ENCODE measurements at places on chromosomes 7 and 10. TPM values are rescaled to one million over a fixed set of nuclear protein-coding genes. Genes with fewer than 3 reads are reported as not detected.

EPO gene
- total RNA-seq = not detected

ANXA7 gene
- 105 TPM for total RNA-seq

TIMM23 gene
- 44.8 TPM for total RNA-seq

ZDHHC16 gene
- 42.0 TPM for total RNA-seq

LIPK gene
- not detected for total RNA-seq

IDI2 gene
- not detected for total RNA-seq

OR6B1 gene
- not detected for total RNA-seq

CDNF gene
- 2.6 TPM for total RNA-seq

BTBD16 gene
- total RNA-seq = not detected

WNT2 gene
- total RNA-seq = 0.20 TPM

SAMD9 gene
- 11.8 TPM for total RNA-seq

MYL10 gene
- not detected for total RNA-seq

FBXO24 gene
- total RNA-seq = 0.13 TPM

LRWD1 gene
- total RNA-seq = 26.1 TPM

IGF2BP3 gene
- total RNA-seq = 77.8 TPM

ZCCHC24 gene
- 33.8 TPM for total RNA-seq

NPFFR1 gene
- total RNA-seq = not detected

NFE2L3 gene
- 3.0 TPM for total RNA-seq

FLNC gene
- 324 TPM for total RNA-seq

FAM25G gene
- not detected for total RNA-seq

MLXIPL gene
- 0.39 TPM for total RNA-seq

IL6 gene
- 62.2 TPM for total RNA-seq

SUN3 gene
- total RNA-seq = not detected

BAG3 gene
- 19.3 TPM for total RNA-seq

ZEB1 gene
- 65.2 TPM for total RNA-seq

ADAM12 gene
- total RNA-seq = 120 TPM

CTTNBP2 gene
- 1.2 TPM for total RNA-seq

ZNF12 gene
- total RNA-seq = 19.5 TPM

VPS37D gene
- 5.7 TPM for total RNA-seq

LRRN3 gene
- total RNA-seq = 7.4 TPM

MPP7 gene
- 0.92 TPM for total RNA-seq

NPC1L1 gene
- 0.07 TPM for total RNA-seq

CCL24 gene
- not detected for total RNA-seq

RNLS gene
- 9.3 TPM for total RNA-seq

Measured in smooth muscle cell of the pulmonary artery (primary cell).